ENCODE measurements at places on chromosomes 1 and 21.

DNA sequence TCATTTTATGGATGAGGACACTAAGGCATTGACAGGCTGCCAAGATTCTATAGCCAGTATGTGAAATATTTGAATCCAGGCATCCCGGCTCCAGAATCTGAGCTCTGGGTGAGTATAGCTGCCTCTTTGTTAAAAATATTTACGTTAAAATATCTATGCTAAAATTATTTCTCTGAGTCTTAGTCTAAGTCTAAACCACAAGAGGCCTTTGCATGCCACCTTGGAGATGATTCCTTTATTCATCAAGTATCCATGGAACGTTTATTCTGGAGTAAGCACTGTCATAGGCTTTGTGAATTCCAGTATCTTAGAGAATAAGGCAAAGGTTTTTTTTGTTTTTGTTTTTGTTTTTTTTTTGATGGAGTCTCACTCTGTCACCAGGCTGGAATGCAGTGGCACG lies 116.4 kb downstream of the GREM2 start:
- no peak for DNase-seq

- DNase-seq = no peak
These were observed 34.7 kb downstream of the ACOT11 start for GRCh38 chr1:54582566-54583306.

- DNase-seq = no peak
These were observed 135.2 kb upstream of the COL11A1 start for GRCh38 chr1:103243481-103243880.

GRCh38 chr1:221439008-221439746 lies 302.7 kb downstream of the DUSP10 start:
- DNase-seq = no peak

DNA sequence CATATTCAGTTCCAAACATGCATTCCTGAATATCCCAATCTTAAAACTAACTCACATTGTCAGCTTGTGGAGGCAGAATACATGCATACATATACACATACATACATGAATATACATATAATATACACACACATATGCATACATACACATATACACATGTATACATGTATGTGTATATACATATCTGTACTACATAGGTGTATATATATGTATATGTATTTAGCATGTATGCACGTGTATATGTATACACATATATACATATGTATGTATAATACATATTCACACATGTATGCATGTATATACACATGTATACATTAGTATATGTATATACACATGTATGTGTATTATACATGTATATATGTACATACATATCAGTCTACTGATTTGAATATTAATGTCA lies 1.2 kb upstream of the ZNF691 start:
- DNase-seq = no peak

GRCh38 chr1:203139976-203140475 lies 12.5 kb downstream of the ADORA1 start:
- no peak for DNase-seq

- no peak for DNase-seq
These were observed 5.1 kb downstream of the SDC3 start for GRCh38 chr1:30903343-30904034.

Measured in vagina (tissue), 2 donors.